Gastroesophageal sphincter (tissue), 4 donors: ENCODE measurements at places on chromosomes 13 and 19.
A peak's percentile ranks its signal among the peaks of the same experiment; 100 is the strongest.

DNA sequence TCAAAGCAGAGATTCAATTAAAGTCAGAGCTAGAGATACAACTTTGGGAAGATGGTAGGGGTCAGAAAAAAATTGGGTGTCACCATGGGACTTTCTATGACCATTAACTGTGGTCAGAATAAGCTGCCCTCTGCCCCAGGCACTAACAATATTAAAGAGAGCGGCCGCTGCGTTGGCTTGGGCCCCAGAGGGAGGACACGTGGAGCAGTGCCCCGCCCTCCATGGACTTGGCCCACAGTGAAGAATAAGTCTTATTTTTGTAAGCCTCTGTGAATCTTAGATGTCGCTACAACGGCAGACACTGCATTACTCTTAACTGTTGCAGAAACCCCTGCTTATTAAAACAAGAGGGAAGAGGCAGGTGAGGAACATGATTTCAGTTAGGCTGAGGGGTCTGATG is 172.7 kb downstream of the UQCRFS1 start:
- no peak for ATAC-seq

DNA sequence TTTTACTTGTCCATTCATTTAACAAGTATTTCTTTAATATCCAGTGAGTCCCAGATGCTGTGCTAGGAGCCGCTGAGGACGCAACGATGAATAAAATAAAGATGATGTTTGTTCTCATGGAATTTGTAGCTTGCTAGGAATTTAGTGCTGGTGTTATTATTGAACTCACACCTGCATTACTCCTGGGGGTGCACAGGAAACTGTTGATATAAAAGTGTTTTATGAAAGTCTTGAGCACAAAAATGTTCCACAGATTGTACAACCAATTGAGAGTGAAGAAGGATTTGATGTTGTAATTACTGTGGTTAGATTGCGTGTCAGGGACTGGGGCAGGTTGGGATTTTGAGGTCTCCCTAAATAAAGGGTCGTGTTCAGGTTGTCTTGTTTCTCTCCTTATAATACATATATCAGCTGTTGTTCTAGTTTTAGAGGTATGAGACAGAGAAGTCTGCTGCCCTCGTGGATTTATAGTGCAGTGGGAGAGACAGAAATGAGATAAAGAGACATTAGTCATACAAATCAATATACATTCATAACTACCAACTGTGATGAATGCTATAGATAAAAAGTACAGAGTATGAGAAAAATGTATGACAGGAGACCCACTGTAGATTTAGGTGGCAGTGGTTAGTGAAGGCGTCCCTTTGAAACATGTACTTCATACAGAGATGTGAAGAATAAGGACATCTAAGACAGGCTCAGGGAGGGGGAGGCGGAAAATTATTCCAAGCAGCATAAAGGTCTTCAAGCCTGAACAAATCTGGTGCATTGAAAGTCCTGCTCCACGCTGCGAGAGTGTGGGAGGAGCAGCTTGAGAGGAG is 11.3 kb downstream of the CACNG6 start:
- no peak for ATAC-seq

- ATAC-seq = no peak
These were observed 2.3 kb upstream of the LGALS7B start for GRCh38 chr19:38786572-38787265.

- ATAC-seq = peak; percentile 72
These were observed at the start of gene ZNF544 for GRCh38 chr19:58228585-58229254. Gene ZNF544, plus strand, starts transcription at chr19:58228914. Its CDS starts 15,110 bp downstream, at chr19:58244024.

DNA sequence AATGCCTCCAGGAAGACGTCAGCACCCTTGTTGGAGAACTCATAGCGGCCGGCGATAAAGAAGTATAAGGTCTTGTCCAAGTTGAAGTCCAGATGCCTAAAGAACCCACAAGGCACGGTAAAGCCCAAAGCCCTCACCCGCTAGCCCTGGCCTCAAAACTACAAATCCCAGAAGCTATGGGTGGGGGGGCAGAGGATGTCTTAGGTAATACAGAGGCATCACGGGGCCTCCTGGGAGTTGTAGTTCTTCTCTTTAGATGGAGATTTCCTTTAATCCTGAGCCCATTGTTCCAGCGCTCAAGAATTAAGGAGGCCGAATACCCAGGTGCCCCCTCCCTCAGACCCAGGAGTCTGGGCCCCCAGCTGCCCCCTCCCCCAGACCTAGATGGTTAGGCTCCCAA is 10.8 kb downstream of the GYS1 start:
- no peak for ATAC-seq

DNA sequence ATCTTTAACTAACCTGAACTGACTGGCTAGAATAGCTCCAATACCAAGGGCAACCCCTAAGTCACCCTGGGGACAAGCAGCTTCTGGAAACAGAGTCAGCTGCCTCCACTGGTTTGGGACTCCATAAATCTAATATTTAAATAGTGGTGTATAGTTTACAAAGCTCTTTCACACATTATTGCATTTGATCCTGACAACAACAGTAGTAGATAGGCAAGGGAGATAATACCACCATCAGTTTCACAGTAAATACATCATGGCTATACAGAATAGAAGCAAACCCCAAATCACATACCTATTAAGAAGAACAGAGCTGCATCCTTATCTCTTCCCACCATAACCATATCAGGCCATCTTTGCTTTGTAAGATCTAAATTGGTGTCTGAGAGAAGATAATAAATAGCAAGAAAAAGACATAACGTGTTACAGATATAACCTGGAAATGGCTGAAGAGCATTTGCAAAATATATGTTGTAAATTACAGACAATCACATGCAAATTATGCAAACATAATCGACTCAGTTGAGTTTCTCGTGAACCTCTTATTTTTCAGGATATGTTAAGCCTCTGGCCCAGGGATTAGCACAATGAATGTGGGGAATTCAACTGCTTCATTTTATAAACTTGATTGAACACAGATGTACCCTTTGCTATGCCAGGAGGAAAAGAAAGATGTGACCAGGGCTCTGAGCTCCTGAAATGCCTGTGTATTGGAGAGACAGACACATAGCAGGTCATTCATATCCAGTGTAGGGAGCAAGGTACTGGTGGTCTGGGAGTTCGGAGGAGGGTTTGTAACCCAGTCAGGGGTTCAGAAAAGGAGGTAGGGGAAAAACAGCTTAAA is 142.5 kb downstream of the SLC7A1 start:
- peak; percentile 66 for ATAC-seq
